HS-27A (cell line): ENCODE measurements at places on chromosomes 1 and 21.

DNA sequence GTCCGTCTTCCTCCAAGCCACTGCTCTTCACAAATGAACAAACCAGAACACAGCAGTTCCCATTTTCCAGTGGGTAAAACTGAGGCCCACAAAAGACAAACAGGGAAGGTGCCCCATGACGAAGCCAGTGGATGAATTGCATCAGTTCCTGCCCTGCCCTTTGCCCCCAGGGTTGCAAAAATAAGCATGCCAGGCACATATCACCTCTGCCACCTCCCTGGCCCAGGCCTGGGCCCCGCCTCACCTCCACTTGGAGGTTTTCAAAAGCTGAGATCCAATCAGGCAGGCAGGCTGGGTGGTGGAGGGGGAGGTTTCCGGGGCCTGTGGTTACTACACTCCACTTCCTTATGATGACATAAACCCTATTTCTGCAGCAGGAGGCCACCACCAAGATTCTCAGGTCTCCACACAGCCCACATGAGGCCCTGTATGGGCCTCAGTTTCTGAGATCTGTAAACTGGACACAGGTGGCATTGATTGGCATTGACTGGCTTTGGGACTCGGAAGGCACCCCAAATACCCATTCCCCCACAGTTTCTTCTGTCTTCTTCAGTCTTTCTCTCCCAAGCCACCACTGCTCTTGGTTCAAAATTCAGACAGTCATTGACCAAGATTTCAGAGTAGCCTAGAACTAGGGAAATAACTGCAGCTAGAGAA lies 4.1 kb downstream of the KIF21B start:
- DNase-seq: no peak

- no peak for DNase-seq
Measured at GRCh38 chr1:34829250-34829649, 30.3 kb downstream of the SMIM12 start.

DNA sequence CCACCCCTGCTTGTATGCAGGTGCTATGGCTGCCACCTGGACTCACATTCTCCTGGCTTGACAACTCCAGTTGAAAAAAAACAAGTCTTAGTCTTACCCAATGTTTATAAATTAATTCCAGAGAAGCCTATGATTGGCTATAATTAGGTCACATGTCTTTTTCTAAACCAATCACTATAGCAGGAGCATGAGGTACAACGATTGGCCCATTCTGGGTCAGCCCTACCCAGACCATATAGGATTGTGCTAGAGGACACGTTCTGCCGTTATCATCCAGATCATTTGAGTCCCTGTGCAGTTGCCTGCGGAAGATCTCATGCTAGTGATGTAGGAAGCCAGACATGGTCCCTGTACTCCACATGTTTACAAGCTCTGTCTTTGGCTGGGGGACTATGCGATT lies 41.9 kb upstream of the PARP1 start:
- no peak for DNase-seq

DNA sequence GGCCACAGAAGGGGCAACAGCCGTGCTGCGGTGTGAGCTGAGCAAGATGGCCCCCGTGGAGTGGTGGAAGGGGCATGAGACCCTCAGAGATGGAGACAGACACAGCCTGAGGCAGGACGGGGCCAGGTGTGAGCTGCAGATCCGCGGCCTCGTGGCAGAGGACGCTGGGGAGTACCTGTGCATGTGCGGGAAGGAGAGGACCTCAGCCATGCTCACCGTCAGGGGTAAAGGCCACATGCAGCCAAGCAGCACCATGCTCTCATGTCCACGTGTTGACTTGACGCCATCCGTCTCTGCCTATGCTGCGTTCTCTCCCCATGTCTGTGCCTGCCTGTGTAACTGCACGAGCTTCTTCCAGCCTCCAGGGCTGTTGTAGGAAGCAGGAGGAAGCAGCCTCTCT lies 85.5 kb downstream of the OBSCN start:
- DNase-seq: no peak

- no peak for DNase-seq
Measured at GRCh38 chr1:222136869-222137268, 395.0 kb upstream of the DUSP10 start.

DNA sequence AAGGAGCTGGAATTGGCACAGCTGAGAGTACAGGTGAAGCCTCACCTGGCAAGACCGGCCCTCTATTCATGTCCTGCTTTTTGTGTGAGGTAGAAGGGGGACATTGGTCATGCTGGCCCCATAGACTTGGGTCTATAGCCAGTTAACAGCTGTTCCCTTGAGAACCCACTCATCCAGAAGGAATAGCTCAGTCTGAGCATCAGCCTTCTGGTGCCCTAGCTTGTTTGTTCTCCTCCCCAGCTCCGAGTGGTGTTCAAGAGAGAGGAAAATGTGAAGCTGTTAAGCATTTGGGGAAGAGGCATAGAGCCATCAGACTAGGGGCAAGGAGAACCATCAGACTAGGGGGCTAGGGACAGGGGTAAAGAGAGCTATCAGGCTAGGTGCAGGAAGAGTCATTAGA lies 290.9 kb downstream of the SIPA1L2 start:
- no peak for DNase-seq

DNA sequence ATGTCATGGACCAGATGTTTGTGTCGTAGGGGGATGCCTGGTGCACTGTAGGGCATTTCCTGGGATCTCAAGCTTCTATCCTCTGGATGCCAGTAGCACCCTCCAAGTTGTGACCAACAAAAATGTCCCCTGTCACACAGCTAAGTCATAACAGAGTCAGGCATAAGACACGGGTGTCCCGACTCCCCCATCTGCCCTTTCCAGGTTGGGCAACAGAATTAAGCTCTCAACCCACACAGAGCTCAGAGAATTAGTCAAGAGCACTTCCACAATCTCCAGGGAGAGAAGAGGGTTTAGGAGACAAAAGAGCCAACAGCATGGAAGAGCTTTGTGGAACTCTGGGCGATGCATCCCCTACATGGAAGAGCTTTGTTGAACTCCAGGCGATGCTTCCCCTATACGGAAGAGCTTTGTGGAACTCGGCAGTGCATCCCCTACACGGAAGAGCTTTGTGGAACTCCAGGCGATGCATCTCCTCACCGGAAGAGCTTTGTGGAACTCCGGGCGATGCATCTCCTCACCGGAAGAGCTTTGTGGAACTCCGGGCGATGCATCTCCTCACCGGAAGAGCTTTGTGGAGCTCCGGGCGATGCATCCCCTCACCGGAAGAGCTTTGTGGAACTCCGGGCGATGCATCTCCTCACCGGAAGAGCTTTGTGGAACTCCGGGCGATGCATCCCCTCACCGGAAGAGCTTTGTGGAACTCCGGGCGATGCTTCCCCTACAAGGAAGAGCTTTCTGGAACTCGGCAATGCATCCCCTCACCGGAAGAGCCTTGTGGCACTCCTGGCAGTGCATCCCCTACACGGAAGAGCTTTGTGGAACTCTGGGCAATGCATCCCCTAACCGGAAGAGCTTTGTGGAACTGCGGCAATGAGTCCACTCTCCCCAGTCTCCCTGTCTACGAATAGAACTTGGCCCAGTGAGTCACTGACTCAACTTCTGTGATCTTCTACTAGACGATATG lies 422.7 kb downstream of the KIF26B start:
- no peak for DNase-seq

DNA sequence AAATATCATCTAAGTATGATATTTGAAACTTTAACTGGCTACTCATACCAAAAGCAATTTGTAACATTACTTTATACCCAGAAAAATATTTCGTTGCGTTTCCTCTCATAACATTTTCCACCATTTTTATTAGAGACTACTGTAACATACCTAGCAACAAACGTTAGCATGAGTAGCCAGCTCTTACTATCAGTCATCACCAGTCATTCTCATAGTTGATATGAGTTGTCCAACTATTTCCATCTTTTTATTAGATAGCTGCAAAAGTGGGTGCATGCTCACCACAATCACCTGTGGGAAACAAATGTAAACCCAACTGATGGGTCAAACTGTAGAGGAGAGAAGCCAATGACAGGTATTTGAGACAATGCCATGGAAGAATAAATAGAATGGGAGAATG lies 114.6 kb downstream of the AKT3 start:
- DNase-seq: no peak

DNA sequence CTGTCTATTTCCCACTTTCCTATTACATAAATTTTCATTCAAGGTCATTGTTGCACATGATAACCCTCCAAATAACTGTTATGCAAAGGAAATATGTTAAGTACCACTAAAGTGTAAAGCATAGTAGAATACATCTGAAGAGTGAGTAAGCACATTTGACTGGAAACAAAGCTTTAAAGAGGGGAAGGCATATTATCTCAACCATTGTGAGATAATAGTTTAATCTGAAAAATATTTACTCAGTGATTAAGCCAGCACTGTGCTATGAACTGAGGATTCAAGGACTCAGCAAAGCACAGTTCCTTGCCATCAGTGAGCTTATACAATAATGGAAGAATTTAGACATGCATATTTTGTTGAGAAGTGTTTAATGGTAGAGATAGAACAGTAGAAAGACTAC lies 127.4 kb downstream of the HMCN1 start:
- DNase-seq: no peak

DNA sequence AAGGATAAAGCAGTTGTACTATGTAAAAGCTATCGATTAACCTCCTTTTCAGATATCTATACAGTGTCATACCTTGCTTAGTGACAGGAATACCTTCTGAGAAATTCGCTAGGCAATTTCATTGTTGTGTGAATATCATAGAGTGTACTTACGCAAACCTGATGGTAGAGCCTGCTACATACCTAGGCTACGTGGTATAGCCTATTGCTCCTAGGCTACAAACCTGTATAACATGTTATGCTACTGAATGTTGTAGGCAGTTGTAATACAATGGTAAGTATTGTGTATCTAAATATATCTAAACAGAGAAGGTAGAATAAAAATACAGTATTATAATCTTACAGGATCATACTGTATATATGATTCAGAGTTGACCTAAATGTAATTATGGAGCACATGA lies 26.5 kb downstream of the FLVCR1 start:
- DNase-seq: no peak

DNA sequence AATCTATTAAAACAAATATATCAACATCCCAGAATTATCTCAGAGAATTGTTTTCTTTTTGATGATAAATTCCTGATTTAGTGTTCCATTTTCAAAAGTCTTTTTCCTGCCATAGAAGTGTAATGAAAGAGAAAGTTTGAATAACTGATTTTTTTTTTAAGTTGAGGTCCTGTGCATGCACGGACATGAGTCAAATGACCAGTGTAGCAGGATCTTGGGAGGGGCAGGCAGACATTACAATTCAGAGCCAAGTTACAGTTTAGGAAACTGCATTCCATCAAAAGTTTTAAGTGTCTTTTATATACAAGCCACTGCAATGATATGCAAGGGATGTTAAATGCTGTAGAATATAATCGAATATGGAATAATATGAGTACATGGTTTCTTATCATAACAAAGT lies 227.5 kb downstream of the HMCN1 start:
- no peak for DNase-seq

- peak; percentile 59 for DNase-seq
Measured at GRCh38 chr1:23177438-23178380, 9.1 kb upstream of the LUZP1 start.

- no peak for DNase-seq
Measured at GRCh38 chr1:203291201-203292096, 13.9 kb upstream of the BTG2 start.

GRCh38 chr1:157403203-157403602 lies 149.1 kb downstream of the FCRL5 start:
- no peak for DNase-seq

DNA sequence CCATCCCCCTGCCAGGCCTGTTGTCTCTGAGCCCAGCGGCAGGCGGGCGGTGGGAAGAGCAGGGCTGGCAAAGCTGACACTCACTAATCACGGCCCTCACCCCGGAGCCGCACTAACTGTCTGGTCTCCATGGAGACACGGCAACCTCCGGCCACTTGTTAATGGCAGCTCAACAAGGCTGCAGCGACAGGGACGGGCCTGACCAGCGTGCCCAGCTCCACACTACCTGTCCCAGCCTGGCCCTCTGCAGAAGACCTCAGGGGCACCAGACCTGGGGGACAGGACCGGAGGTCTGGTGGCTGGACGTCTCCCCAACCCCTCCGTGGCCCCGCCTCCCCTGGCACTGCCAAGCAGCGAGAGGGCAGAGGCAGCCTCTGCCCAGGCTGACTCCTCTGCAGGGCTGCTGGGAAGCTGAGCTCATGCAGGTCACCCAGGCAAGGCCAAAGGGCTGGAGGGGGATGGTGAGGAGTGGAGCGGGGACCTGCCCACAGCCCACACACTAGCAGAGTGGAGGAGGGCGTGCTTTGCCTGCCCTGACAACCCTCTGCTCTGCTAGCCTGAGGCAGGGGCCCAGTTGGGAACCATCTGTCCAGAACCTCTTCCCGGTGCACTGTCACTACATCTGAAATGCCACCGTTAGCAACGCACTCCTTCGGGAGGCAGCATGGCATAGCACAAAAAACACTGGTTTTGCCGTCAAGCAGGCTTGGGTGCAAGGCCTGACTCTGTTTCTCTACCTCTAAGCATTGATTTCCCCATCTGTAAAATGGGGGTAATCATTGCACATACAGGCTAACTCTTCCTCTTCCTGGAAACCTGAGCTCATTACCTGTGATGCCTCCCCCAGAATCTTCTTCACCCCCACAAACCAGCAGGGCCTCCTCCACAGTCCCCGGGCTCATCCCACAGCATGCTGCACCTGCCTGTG lies 29.6 kb upstream of the WASF2 start:
- DNase-seq: no peak

DNA sequence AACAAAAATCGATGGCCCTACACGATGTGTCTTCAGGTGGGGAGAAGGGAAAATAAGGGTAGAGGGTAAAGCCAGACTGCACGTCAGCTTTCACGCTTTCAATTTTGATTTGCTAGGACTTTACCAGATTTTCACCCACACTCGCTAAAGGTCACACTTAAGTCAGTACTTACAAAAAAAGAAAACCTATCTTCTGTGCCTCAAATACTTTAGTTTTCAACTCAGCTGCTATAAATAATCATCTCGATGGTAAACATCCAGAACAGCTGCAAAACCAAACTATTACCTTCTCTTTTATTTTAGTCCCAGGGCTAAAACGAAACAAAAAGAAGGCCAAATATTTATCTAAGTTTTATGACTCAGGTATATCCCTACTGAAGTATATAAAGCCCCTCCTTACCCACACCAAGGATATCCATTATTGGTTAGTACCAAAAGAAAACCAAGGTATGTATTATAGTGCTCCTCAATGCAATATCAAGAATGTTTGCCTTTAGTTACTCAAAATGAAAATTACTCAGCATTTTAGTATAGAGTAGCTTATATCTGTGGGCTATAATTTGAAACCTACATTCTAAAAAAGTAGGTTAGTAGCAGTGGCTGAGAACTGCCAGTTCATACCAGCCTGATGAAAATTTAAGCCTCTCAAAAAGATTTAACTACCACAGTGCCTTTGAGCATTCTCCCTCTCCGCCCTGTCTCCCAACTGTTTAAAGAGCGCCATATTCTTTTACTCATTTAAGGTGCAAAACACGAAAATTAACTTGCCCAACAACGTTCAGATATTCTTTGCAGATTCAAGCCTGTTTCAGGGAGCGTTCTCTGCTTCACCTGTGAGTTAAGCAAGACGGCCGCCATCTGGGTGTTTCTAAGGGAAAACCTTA lies 1.5 kb downstream of the CSDE1 start:
- DNase-seq: no peak

DNA sequence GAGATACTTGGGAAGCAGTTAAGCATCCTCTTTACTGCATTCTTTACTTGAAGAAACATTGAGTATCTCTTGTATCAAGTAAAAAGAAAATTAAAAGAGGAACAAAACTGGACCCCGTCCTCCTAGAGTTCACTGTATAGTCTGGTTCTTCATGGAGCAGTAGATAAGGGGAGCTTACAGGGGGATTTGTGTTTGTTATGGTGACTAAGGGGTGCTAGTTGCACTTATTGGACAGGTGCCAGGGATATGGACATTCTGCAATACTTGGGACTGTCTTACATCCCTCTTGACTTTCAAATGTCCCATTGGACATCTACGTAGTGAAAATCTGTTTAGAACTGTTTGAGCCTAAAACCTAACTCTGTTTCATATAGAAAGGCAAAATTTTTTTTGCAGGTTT lies 67.2 kb downstream of the ALG14 start:
- DNase-seq: no peak
